Thyroid gland (tissue), 4 donors: ENCODE measurements at places on chromosomes 1 and 21.

- peak; percentile 55 for DNase-seq
These were observed 60.4 kb upstream of the ACOT11 start for GRCh38 chr1:54487571-54488050.

DNA sequence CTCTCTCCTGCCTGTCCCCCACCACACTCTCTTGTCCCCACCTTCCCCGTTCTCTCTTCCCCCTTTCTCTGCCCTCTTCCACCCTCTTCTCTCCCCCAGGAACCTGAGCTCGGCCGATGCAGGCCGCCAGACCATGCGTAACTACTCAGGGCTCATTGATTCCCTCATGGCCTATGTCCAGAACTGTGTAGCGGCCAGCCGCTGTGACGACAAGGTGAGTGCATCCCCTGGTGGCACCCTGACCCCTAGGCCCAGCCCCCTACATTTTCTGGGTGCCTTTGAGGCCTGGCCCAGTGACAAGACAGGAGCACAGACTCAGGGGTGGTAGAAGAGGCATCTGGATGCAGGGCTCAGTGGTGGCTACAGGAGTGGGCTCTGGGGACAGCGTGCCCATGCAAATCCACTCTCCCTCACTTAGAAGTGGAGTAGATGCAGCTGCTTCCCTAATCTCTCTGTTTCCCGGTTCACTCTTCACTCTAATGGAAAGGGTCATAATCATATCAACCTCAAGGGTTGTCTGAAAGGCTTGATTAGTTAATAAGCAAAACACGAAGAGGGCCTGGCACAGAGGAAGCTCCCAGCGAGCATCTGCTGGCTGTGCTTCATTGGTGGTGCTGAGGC lies 37.0 kb downstream of the PKP1 start:
- DNase-seq, result peak; percentile 43

- no peak for DNase-seq
These were observed at the start of gene DAB1 for GRCh38 chr1:57423656-57424211. TSS of gene DAB1 (minus strand) at chr1:57424060. CDS start at chr1:57291030, 133,030 bp downstream.

GRCh38 chr1:248856176-248856575 lies 2.7 kb downstream of the ZNF692 start:
- no peak for DNase-seq

- no peak for DNase-seq
These were observed 162.4 kb upstream of the CACYBP start for GRCh38 chr1:174837386-174837785.

- DNase-seq, result peak; percentile 74
These were observed 58.1 kb downstream of the CASZ1 start for GRCh38 chr1:10738061-10739058.

- no peak for DNase-seq
These were observed 16.5 kb upstream of the MX2 start for GRCh38 chr21:41345356-41345755.

DNA sequence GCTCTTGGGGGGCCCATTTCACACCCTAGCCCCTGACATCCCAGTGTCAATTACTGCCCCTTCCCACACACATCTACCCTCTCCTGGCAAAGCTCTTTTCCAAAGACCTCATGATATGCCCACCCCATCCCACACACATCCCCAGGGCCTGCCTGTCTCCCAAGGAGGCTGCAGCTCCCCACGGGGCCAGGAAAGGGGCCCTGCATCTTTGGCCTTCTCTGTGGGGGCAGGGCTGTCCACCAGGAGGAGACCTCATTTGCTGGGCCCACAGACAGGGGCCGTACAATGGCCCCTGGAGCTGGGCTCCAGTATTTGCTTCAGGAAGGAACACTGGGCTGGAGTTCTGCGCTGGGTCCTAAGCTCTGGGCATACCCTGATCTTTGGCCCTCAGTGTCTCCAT lies 65.6 kb upstream of the RUNX3 start:
- no peak for DNase-seq

- DNase-seq, result no peak
These were observed 76.9 kb upstream of the GFI1 start for GRCh38 chr1:92563457-92564216.

DNA sequence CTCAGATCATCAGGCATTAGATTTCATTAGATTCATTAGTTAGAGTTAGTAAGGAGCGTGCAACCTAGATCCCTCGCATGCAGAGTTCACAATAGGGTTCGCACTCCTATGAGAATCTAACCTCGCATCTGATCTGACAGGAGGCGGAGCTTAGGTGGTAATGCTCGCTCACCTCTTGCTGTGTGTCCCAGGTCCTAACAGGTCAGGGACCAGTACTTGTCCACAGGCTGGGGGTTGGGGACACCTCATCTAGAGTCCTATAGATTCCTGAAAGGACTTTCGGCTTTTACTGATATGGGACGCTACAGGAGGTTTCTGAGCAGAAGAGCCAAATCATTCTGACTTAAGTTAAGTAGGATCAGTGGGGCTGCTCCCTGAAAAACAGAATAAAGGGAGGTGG lies 91.4 kb downstream of the AKT3 start:
- no peak for DNase-seq

DNA sequence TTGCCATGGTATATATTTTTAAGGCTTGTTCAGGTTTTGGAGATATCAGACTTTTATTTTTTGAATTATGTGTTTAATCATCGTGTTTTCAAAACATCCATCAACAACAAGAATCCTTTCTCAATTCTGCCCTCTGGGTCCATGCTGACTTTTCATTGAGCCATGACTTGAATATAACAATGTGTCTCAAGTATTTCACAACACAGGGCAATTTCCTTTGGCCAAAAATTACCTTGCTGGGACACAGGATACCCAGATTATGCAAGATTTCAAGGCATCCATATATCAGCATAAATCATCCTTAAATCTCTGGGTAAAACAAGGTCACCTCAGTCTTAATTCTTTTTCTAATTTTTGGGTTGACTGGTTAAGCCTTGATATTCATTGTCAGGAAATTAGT lies 411.2 kb upstream of the USP24 start:
- DNase-seq, result no peak

- DNase-seq, result no peak
These were observed 23.2 kb downstream of the INSL5 start for GRCh38 chr1:66777831-66778230.

- peak; percentile 74 for DNase-seq
These were observed 48.4 kb upstream of the CD34 start for GRCh38 chr1:207959141-207959825.

DNA sequence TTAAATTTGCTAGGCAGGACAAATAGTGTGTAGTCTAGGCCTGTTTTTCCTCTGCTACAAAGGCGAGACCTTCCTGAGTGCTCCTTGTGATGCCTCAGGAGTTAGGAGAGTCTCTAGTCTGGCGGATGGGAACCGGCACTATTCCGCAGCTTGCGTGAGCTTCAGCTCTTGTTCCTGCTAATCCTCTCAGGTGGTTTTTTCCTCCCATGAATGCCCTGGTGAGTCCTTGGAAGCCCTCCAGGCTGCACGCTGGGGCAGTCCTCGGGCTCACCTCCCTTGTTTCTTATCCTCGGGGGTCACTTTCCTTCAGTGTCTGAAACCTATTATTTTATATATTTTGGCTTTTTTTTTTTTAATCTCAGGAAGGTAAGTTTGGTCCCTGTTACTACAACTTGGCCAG lies 28.2 kb downstream of the UTS2 start:
- DNase-seq, result peak; percentile 90

GRCh38 chr1:84581648-84582047 lies 7.4 kb upstream of the CTBS start:
- DNase-seq, result no peak

DNA sequence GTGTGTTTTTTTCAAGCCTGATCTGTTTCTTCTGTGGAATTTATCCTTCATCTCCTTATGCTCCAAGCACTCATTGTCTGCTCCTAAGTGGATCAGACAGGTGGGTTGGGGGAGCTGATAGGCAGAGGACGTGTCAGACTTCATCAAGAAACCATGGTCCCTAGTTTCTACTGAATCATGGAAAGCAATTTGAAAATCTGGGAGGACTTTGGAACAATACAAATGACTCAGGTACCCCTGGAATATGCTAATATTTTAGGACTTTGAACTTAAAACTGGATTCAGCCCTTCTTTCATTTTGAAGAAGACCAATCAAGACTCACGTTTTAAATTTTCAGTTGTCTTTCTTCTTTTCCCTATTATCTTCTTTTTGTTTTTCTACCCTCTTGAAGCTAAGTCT lies 7.7 kb downstream of the ABCG1 start:
- no peak for DNase-seq

GRCh38 chr21:21860888-21861287 lies 862.7 kb downstream of the NCAM2 start:
- DNase-seq, result no peak

DNA sequence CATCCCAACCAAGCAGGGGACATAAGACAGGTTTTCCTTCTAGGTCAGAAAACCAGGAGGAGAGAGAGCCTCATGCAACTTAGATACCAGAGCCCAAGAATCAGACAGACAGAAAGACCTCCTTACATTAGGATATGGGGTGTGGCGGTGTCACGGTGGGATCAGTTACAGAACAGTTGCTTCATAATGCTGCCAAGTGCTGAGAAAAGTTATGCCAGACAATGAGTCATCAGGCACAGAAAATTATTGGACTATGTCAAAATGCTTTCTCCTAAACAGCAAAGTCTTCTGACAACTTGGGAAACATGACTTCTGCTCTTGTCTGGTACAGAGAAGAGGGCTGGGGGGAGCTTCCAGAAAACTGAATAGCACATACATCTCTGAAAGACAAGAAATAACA lies 1120.2 kb upstream of the TMPRSS15 start:
- no peak for DNase-seq

DNA sequence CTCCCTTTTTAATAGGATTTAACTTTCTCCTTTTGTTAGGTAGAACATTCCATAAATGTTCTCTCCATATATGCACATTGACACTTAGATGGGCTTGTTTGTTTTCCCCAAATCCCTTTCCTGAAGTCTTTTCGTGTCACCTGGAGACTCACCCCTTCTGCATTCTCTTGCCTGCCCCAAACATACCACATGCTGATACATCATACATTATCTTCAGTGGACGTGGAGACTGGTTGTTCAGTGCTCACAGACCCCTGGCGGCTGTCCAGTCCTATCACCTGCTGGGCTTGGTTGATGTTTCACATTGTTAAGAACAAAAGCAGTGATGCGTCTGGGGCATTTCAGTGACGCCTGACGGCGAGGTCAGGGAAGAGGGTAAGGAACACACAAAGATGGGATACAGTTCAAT lies 22.2 kb downstream of the FMOD start:
- peak; percentile 89 for DNase-seq

- DNase-seq, result no peak
These were observed 113.4 kb downstream of the GRIK3 start for GRCh38 chr1:36920801-36921405.

GRCh38 chr1:205370780-205371179 lies 14.1 kb upstream of the KLHDC8A start:
- DNase-seq, result no peak

GRCh38 chr21:45329261-45330074 lies 41.8 kb upstream of the POFUT2 start:
- peak; percentile 90 for DNase-seq

GRCh38 chr1:182244451-182244850 lies 147.1 kb downstream of the GLUL start:
- no peak for DNase-seq

DNA sequence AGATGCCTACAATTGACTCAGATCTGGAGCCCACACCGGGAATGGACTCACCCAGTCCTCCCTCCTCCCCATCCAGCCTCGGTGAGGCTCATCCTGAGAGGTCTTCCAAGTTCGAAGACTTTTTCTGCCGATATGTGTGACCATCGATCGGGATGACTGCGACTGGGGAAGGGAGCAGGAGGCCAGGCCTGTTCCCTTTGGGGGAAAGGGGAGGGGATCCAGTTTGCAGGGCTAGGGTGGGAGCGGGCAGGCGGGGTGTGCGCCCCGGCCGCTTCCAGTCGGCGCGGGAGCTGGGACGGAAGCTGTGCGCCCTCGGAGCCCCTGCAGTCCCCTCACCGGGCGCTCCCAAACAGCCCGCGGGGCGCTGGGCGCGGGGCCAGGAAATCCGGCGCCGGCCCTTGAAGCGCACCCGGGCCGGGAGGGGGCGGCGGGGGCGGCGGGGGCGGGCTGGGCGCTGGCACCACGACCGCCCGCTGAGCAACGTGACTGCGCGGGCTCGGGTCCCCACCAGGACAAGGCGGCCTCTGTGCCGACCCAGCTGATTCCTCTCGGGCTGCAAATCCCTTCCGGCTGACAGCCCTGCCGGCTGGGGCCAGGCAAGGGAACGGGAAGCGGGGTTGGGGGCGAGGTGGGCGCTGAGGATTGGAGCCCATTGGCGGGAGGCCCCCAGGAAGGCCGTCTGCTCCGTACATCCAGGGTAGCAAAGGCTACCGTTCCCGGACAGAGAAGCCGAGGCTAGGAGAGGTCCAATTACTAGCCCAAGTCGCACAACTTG lies 103.9 kb downstream of the EBNA1BP2 start:
- peak; percentile 57 for DNase-seq

GRCh38 chr1:213409971-213410370 lies 358.9 kb downstream of the RPS6KC1 start:
- peak; percentile 45 for DNase-seq
